ENCODE measurements at places on chromosomes 12 and 14.

- DNase-seq = no peak
Measured at GRCh38 chr12:22733756-22734155, 108.8 kb downstream of the ETNK1 start.

DNA sequence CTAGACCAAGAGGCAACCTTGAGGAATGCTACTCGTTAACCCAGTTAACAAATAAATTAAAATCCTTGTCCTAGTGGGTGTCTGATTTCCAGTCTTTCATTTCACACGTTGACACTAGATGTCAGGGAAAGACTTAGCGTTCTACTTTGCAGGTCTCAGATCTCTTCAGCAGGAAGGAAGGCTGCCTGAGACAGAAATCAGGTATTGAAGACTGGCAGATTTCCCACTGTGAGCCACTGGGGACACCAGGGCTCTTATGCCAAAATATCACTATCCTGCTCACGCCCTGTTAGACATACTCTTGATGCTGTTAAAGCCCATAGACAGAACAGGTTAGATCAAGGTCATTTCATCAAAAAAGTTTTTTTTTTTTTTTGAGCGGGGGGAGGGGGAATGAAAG is 33.0 kb downstream of the EMP1 start:
- no peak for DNase-seq

DNA sequence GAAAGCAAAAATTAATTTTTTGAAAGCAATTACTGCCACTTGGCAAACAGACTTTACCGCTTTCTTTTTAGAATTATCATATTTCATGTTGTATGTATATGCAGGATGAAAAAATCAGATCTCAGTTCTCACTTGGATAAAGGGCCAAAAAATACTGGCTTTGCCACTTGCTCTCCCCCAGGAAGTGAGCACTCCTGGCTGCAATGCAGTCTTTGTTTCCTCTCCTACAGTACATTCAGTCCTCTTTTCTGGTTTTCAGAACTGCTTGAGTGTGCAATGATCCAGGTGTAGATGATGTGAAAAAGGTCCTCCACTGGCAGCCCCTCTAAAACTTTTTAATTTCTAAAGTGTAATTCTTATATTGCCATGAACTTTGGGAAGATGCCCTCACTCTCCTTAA is 183.4 kb downstream of the SLC25A21 start:
- no peak for DNase-seq

DNA sequence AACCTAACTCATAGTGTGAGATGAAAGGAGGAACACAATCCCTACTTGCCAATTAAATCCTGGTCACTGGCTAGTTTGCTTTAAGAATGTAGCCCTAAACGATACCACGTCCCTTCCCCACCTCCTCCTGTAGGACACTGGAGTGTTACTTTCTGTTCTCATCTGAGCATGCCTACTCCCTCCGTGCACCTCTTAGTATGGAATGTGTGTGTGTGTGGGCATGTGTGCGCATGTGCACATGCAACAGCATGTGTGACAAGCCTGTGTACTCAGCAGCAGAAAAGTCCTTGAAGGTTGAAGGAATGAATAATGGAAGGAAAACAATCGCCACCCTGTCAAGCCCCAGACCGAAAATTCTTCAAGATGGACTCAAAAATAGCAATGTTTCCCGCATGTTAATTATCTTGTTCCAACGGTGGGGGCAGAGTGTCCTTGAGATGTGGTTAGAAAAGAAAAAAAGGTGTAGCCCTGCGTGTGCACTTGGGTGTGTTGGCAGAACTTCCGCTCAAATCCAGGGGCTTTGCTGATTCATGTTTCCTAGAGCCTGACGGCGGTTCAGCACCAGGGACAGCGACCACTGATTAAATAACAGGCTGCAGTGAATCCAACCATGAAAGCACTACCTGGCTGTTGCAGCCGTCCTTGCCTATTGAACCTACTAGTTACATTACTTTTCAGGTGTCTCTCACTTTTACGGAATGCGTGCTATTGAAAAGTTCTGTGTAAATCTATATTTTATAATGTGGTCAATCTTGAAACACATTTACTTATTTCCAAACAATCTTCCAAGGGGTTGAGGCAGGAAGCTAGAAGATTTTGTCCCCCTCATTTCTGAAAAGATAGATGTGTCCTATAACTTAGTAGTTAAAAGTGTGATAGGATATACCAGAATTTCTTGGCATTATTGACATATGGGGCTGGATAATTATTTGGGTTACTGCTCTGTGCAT is 79.8 kb downstream of the SRRM4 start:
- DNase-seq = peak; percentile 19

- no peak for DNase-seq
Measured at GRCh38 chr12:38653650-38654049, 251.7 kb downstream of the CPNE8 start.

GRCh38 chr14:73744175-73744867 is 30.1 kb upstream of the PNMA1 start:
- no peak for DNase-seq

DNA sequence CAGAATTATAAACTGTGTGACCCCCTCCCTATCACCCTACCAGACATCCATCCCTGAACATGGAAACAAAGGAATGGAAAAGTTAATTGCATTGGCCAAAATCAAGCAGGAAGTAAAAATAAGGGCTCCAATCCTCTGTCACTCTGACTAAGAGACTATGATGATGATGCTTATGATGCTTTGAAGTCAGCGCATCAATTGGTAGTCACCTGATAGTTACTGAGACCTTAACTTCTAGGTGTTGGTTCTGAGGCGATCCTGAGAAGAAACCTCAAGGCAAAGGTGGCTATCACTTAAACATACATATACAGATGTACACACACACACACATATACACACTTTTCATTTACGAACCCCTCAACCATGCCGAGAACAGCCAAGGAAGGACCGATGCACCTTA is 6.6 kb downstream of the ITPR2 start:
- DNase-seq = no peak

GRCh38 chr12:93167841-93168492 is 209.8 kb upstream of the NUDT4 start:
- no peak for DNase-seq

- DNase-seq = no peak
Measured at GRCh38 chr12:51307655-51308593, 16.1 kb downstream of the BIN2 start.

DNA sequence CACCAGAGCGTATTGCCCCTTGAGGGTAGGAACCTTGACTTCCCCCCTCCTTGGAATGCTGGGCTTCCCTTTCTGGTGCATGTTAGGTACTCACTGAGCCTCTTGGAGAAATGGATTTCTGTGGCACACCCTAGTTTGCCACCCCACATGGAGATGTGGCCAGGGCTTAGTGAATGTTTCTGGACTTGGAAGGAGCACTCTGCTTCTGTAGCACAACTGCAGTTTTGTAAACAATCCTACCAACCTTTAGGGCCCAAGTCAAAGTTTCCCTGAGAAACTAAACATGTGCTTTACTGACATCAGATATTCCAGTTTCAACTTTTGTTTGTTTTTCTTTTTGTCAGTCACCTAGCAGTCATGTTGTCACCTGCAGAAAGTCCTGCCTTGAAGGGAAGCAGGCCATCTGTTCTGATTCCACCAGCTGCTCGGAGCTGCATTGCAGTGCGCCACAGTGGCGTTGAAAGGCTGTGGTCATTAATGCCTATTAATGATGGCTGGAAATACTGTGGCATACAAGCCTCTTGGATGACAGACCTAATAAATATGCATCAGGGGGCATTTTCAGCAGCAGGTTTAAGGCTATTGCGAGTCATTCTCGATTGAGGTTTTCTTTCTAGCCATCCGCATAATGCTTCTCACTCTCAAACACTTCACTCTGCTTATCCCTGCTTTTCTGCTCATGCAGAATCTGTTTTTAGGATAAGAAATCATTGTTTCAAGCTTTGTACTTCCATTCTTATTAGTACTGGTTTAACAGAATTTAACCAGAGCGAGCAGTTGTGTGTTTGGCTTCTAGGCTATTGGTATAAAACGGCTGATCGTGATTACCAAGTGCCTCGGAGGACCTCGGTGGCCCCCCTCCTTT is 7.8 kb downstream of the PELI2 start:
- no peak for DNase-seq

- no peak for DNase-seq
Measured at GRCh38 chr14:31059152-31059924, 33.2 kb upstream of the STRN3 start.

DNA sequence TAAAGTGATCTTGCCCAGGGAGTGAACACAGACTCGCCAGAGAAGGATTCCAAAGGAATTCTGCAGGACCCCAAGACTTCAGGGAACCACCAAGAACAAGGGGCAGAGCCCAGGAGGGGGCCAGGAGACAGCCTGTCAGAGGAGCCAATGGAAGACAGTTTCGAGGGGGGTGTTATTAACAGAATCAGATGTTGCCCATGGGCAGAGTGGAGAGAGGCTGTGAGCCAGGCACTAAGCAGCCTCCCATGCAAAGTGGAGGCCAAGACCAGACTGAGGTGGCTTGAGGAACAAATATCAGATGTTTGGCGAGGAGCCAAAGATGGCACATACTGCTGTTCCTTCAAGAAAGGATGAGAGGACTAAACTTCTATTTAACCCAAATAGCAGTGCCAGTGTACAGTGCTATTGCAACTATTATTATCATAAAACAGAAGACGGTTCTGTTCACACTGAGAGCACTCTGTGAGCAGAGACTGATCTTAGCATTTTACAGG is 12.6 kb downstream of the APPL2 start:
- DNase-seq = no peak

- peak; percentile 39 for DNase-seq
Measured at GRCh38 chr12:57342207-57342691, 88.6 kb downstream of the R3HDM2 start.

GRCh38 chr12:29226616-29227015 is 77.5 kb downstream of the FAR2 start:
- no peak for DNase-seq

DNA sequence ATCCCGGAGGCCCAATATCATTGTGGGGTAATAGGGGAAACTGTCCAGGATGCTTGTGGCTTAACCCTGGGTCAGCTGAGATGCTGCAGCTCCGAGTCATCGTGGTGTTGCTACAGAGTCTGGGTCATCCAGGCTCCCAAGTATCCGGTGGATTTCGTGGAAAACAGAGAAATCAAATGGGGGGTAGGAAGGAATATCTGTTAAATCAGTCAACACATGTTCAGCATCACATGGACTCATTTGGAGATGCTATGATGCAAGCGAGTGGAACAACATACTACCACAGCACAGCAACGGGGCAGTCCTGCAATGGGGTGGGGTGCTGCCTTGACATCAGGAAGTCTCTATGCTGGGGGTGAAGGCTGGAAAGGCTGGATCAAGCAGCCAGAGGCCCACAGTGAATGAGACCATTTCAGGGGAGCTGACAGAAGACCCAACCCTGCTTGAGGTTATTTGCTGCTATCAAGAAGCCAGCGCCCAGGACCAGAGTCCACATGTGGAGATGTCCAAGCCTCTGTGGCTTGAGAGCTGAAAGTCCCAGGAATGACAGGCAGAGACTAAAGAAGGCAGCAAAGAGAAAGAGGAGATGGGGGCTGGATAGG is 22.9 kb downstream of the VDR start:
- DNase-seq = no peak

- no peak for DNase-seq
Measured at GRCh38 chr14:101362529-101363260, 198.6 kb upstream of the DIO3 start.

- peak; percentile 30 for DNase-seq
Measured at GRCh38 chr14:61456720-61457119, 135.3 kb downstream of the PRKCH start.

DNA sequence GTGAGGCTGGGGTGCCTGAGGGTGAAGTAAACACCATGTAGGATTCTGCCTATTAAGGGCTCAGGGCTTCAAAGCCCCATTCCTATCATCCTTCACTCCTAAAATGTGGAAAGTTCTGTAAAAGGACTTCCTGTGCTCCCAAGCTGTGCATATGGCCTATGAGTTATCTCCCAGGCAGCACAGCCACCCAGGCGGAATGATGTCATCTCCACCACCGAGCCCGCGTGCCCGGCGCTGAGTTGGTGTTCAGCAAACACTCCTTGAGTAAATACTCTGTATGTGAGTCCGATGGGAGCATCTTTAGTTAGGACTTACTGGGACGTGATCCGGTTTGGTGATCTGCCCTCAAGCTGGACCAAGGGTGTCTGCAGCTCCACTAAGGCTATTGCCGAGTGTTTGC is 437.3 kb downstream of the MED13L start:
- DNase-seq = no peak

- DNase-seq = no peak
Measured at GRCh38 chr12:90899456-90900182, 55.4 kb downstream of the CCER1 start.

GRCh38 chr14:94458558-94459205 is 6.1 kb upstream of the SERPINA11 start:
- no peak for DNase-seq

GRCh38 chr12:111156304-111156703 is 212.6 kb downstream of the PHETA1 start:
- no peak for DNase-seq

DNA sequence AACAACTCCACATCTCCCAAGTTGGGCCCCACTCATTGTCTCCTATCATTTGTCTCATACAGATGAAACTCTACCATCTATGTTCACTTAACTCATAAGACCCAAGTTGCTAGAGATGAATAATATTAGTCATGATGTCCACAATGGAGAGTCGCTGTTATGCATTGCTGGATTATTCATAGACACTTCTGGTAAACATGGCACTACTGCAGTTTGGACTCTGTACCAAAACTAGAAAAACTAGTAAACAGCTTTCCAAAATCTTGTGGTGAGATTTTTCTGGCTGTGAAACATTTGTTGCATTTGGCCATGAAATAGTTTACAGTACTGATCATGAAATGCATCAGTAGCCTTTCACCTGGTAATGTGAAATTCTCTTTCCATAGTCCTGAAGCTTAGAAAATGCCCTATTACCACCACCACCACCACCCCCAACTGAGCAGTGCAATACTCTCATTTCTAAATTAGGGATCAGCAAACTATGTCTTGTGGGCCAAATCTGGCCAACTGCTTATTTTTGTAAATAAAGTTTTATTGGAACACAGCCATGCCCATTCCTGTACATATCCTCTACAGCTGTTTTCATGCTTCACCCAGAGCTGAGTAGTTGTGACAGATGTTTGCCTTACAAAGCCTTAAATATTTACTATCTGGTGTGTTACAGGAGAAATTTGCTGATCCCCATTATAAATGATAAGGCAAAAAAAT is 236.5 kb downstream of the DPF3 start:
- DNase-seq = no peak

- no peak for DNase-seq
Measured at GRCh38 chr12:58761308-58761707, 159.0 kb downstream of the LRIG3 start.

GRCh38 chr12:63223128-63223527 is 72.1 kb upstream of the AVPR1A start:
- no peak for DNase-seq

- no peak for DNase-seq
Measured at GRCh38 chr14:105455766-105456660, 18.6 kb upstream of the CRIP2 start.

GRCh38 chr14:90979515-90979914 is 80.9 kb downstream of the RPS6KA5 start:
- DNase-seq = no peak

DNA sequence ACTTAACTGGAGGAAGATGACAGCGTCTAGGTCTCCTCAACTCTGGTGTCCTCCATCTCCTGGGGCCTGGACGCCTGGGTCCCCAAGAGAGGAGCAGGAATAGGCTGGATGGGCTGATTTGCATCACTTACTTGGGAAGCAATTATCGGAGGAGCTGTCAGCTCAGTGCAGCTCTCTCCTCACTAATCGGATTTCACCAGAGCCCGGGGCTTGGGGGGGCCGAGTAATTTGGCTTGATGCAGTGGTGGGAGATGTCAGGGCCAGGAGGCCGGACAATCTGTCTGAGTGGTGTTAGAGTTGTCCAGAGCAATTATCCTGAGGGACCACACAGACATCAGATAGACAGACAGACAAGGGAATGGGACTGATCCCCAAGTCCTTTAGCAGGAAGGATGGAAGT is 4.6 kb upstream of the SMUG1 start:
- DNase-seq = no peak

Measured in GDM1 (cell line).